ENCODE measurements at places on chromosomes 7 and 10.

DNA sequence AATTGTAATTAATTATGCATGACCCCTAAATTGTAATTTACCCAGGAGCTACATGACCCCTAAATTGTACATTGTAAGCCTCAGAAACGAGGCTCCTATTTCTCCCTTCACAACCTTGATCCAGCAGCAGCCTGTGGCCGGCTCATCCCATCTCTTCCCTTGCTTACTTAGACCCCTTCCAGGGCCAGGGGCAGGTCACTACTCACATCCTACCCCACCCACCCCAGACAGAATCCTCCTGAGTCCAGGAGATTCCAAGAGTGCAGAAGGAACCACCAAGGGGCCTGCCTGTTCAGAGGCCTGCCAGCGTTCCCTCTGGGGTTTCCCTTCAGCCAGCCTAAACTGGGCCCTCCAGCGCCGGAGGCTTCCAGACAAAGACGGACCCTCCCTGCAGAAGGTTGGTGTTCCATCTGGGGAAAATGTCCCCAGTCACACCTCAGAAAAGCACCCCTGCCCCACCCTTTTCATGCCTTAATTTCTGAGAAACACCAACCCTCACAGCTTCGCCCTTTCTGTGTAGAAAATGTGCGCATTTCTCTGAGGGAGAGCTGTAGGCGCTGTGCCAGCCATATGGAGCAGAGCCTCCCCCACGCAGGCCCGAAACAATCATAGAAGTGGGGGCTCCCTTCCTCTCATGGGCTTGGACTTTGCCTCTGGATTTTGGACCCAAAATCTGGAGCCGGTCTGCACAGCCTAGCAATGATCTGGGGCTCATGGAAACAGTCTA is 19.2 kb downstream of the LEP start:
- DNase-seq: no peak

- DNase-seq: no peak
Measured at GRCh38 chr7:78130446-78131215, 332.1 kb downstream of the PHTF2 start.

- DNase-seq: no peak
Measured at GRCh38 chr10:76319661-76320060, 888.2 kb downstream of the LRMDA start.

DNA sequence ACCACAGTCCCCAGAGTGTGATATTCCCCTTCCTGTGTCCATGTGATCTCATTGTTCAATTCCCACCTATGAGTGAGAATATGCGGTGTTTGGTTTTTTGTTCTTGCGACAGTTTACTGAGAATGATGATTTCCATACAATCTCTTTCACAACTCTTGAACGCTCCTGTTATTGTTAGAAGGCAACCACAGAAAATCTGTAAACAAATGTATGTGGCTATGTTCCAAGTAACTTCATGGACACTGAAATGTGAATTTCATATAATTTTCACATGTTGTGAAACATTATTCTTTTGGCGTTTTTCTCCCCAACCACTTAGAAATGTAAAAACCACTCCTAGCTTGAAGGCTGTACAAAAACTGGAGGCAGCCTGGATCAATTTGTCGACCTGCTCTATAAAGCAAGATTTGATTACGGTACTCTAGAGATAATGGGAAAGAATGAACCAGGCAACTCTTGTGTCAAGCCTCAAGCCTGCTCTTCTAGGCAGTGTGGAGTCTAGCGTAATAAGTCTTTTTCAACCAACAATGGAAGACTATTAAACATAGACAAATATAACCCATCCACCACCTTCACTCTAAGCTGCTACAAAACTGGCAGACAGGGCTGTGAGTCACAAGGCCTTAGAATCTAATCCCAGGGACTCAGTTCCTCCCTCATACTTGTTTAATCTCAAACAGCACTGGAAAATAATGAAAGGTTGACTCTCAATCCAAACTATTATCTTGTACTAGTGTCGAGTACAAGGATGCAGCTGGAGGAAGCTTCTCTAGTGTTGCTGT is 22.7 kb downstream of the ARL3 start:
- no peak for DNase-seq

- peak; percentile 24 for DNase-seq
Measured at GRCh38 chr7:5694912-5695726, 86.3 kb downstream of the RNF216 start.

GRCh38 chr10:13823096-13823708 is 236.4 kb downstream of the PRPF18 start:
- DNase-seq: no peak

- no peak for DNase-seq
Measured at GRCh38 chr7:85125176-85125575, 61.7 kb downstream of the SEMA3D start.

- no peak for DNase-seq
Measured at GRCh38 chr7:27590416-27590815, 72.3 kb downstream of the HIBADH start.

- DNase-seq: no peak
Measured at GRCh38 chr10:114754445-114755320, 66.9 kb upstream of the FHIP2A start.

DNA sequence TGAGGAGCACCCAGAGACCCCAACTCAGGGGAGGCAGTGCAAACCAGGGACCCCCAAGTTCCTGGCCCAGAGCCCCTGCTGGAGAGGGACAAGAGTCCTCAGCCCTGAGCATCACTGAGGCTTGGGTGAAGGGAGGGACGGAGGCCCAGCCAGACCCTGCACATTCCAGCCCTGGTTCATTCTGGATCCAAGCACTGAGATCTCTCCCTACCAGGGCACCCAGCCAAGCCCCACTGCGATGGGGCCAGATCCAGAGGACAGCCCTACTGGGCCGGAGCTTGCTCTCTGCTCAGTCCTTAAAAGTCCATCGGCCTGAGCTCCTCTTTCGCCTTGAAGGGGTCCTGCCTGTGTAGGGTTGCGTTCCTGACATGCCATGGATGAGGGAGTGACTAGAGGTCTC is 40.5 kb upstream of the RABGEF1 start:
- no peak for DNase-seq

- no peak for DNase-seq
Measured at GRCh38 chr7:26900251-26900650, 35.9 kb upstream of the SKAP2 start.

Data from activated naive CD4-positive, alpha-beta T cell (primary cell).